ENCODE measurements at places on chromosomes 7 and 10.
A peak's percentile ranks its signal among the peaks of the same experiment; 100 is the strongest.

DNA sequence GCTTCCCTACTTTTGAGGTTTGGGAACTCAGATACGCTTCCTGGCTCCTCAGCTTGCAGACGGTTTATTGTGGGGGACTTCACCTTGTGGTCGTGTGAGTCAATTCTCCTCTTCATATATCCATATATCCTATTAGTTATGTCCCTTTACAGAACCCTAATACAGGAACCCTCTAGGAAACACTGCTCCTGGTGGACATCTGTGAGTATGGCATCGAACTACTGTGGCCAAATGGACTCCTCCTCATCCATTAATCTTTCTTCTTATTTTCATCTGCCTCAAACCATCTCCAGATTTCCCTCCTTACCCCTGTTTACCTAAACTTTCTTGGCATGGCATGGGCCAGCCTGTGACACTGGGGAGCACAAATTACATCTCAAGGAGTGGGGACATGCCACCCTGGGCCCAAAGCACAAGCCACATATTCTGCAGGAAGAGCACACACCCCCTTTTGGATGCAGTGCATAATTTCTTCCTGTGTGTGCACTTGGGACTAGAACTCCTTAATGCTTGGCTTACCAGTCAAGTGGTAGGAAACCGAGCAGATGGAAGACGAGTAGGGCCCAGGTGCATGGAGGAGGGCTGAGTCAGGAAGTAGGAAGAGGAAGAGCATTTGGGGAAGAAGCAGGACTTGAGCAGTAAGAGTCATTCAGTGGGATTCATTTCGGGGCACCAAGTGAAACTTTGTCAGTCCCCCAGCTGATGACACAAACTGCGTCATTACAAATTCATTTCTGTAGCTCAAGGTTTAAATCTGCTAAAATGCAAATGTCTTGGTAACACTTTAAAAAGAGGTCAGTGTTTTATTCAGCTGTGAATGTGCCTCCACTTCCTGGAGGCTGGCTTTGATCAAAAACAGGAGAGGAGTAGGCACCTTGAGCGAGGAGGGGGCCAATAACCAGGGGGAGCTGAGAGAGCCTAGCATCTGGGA, 80.8 kb upstream of the PLXNA4 start:
- no peak for DNase-seq

DNA sequence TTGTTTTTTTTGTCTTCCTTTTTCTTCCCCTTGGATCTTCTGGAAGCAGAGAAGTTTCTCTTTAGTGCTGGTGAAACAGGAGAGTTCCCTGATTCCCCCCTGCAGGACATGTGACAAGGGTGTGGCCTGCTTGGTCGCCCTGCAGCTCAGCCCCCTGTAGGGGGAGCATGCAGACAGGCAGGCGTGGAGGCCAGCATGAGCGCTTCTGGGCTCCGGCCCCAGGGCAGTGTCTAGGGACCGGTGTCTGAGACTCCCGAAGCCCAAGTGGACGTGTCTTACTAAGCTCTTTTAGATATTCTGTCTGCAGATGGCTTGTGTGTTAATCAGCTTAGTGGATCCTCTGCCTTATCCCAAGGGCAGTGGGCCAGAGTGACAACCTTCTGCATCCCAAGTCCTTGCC, 26.1 kb downstream of the PRSS58 start:
- DNase-seq, result no peak

DNA sequence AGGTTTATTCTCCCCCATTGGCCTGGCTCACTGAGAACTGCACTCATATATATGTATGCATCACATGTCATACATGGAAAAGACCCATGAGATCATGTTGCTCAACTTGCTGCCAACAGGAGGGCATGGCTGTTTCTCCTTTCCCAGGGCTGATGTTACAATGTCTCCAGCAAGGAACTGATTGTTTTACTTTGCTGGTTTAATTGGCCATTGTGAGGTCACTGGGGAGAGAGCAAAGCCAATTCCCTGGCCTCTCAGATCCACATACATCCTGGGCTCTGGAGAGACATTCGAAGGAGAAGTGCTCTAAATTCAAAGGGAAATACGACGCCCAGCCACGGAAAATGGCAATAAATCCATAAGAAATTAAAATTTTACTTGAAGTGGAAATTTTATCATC, 287.8 kb downstream of the WDR11 start:
- DNase-seq, result no peak

GRCh38 chr10:13885238-13885990, 298.6 kb downstream of the PRPF18 start:
- DNase-seq, result no peak

DNA sequence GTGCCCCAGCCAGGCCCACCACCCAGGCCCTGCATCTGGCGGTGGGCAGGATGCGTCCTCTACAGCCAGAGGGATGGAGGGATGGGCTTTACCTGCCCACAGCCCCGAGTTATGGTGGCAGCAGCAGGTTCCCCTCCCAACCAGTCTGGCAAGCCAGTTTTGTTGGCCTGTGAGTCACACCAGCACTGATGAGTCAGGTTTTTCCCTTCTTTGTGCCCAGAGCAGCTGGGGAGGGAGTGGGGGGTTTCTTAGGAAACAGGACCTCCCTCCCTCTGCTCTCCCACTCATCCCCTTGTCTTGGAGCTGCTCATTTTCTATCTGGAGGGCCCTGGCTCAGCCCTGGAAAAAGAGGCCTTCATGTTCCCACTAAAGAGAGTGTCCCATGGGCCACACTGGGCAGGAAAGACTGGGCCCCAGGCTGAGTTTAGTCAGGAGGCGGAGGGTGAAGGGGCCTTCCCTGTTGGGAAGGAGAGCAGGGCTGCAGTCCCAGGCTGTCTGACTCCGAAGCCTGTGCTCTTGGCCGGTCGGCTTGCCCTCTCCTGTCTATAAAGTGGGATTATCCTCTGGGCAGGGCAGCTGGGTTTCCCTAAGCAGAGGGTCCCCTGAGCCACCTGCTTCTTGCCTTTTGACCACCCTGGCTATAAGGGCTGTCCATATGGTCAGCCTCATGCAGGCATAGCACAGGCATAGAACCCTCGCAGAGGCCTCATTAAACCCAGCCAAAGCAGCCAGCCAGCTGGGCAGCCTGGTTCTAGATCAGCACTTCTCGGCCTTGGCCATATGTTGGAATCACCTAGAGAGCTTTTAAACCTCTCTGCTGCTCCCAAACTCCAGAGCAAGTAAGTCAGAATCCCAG, 30.2 kb upstream of the ANKRD2 start:
- peak; percentile 61 for DNase-seq

DNA sequence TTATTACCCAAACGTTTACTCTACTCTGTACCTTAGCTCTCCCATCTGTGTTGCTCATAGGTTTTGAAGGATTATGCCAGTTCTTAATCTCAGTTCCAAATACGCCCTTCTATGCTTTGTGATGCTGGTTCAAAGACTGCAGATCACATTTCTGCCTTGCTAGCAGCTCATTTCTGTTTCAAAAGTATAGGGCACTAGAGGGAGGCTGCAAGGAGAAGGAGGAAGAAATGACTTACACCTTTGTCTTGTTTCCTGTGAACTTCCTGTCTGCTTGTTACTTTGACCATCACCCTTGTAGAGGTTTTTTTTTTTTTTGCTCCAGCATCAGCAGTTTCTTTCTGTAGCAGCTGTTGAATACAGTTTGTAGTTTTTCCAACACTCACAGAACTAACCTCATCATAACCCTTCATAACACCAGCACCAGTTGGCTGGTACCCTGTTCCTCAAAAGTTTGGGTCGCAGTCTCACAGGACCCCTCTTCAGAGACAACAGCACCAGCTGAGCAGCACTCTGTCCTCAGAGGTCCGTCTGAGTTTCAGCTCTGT, 16.5 kb downstream of the SLK start:
- no peak for DNase-seq

DNA sequence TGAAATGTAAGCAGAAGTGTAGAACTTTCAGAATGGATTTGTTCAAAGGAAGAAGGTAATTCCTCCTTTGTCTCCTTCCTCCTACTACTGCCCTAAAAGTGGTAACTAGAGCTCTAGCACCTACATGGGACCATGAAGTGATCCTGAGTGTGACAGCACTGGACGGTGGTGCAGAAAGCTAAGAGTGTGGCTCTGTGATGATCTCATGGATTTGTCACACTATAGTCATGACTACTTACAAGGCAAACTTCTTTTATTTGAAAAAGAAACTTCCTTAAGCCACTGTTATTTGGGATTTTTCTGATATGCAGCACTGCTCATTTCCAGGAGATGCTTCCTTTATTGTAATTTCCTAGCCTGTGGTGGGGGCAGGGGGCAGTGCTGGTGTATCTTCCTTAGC, 5.8 kb upstream of the FHIP2A start:
- no peak for DNase-seq

GRCh38 chr10:90227217-90227656, 525.8 kb downstream of the KIF20B start:
- DNase-seq, result peak; percentile 45

- no peak for DNase-seq
These were observed 13.7 kb upstream of the DLX6 start for GRCh38 chr7:96991546-96992191.

DNA sequence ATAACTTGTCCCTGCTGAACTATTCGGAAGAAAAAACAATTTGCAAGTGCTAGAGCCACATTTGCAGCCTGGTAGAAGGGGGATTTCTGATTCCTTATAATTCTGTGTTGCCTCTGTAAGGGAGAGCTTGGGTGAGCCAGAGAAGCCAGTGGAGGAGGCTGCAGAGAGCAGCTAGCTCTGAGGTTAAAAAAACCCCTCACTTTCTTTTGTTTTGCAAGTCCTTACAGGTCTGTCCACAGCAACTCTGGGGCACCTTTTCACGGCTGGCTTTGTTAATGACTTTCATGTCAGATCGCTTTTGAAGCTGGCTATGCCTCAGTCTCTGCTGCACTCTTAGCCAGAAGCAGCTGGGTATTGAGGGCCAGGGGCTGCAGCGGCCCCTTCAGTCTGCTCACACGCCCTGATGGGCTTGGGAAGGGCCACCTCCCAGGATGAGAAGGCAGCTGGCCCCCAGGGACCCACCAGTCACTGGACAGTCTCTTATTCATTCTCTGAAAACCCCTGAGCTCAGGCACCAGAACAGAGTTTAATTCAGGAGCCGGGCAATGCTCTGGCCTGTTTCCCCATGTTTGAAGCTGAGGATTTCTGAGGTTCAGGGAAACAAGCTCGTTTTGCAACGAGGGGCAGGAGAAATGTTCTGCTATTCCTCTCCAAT, 30.9 kb downstream of the TRIM8 start:
- no peak for DNase-seq

GRCh38 chr7:5387711-5388245, 35.9 kb downstream of the TNRC18 start:
- DNase-seq, result no peak

DNA sequence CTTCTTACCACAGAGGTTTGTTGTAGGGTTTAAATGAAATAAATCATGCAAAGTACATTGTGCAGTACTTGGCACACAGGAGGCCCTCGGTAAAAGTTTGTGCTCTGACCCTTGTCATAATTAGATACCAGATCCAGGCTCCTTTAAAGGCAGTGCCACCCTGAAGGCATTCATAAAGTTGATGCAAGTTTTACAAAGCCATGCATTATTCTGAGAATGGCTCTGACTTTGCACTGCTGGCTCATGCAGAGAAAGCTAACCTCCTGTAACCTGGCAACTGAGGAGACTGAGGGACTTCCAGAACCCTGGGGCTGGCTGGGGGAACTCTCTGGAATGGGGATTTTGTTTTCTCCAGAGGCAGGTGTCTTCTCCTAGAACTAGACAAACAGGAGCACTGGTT, 570.9 kb downstream of the CCSER2 start:
- DNase-seq, result no peak

GRCh38 chr10:47160261-47160908, 139.6 kb upstream of the GDF10 start:
- no peak for DNase-seq

GRCh38 chr10:70284542-70285475, 1.0 kb upstream of the NPFFR1 start:
- no peak for DNase-seq

DNA sequence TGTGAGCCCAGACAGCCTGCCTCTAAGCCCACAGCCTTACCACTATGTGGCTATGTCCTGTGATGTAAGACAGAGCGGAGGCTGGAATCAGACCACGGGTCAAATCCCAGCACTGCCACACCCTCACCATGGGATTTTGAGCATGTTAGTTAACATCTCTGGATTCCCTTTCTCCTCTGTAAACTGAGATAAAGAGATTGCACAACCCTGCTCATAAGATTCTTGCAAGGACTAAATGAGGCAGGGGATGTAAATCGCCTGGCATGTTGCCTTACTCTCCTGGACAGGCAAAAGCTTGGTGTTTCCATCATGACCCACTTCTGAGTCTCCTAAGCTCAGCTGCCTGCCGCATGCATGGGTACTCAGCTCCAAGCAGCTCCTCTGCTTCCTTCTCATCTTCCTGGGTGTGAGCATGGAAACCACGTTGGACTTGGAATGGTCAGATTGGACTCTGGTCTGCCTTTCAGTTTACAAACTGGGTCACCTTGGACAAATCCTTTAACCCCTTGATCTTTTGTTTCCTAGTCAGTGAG, 41.3 kb upstream of the MTURN start:
- no peak for DNase-seq

- DNase-seq, result peak; percentile 72
These were observed at the start of gene PALD1 for GRCh38 chr10:70478191-70479164. PALD1 (plus strand) TSS chr10:70478767; CDS start chr10:70525952, 47,185 bp downstream.

- DNase-seq, result no peak
These were observed 108.5 kb downstream of the CFTR start for GRCh38 chr7:117588352-117588794.

GRCh38 chr7:75854233-75854632, 24.6 kb upstream of the RHBDD2 start:
- DNase-seq, result no peak

DNA sequence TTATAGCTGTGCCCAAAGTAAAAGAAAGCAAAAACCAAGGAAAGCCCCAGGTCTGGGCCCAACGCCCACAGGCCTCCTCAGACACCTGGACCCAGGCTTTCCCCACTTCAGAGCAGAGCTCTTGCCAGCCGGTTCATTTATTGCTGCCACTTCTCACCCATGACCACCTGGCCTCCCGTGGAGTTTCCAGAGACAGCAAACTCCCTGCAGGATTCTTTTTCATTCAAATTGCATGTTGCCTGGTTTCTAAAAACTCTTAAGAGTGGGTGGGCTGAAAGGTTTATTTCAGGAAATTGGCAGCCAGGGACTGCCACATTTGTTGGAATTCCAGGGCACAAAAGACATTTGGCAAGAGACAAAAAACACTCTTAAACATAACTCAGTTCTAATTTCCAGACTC, 4.7 kb downstream of the VOPP1 start:
- DNase-seq, result peak; percentile 31

- no peak for DNase-seq
These were observed 48.2 kb upstream of the AMPH start for GRCh38 chr7:38679419-38679818.

DNA sequence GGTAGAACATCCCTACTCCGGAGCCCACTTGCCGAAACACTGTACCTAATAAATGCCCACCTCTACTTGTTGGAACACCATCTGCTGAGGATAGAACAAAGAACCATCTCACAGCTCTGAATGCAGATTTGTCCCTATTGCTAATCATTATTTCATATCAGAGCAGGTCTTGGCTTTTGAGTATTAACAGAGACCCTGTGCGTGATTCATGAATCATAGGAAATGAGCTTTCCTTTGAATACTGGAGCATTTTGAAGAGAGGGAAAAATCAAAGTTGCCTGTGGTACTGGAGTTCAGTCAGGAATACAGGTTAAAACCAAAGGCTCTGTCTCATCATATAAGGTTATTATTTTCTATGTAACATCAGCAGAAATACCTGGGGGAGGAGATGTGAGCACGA, 1132.3 kb downstream of the XPNPEP1 start:
- no peak for DNase-seq

- no peak for DNase-seq
These were observed 406.9 kb upstream of the PRKCQ start for GRCh38 chr10:6986927-6987326.

Measured in stimulated activated naive CD8-positive, alpha-beta T cell treated with anti-CD3 and anti-CD28 coated beads, Interleukin-15, Interleukin-2, amounts not matched to agents 100 U/mL and 50 U/mL, for 24 hours (primary cell).